Activated CD8-positive, alpha-beta memory T cell treated with anti-CD3 and anti-CD28 coated beads for 4 hours (primary cell): ENCODE measurements at places on chromosomes 3 and 15.

- DNase-seq = no peak
Observed at GRCh38 chr15:33460166-33460805, 149.5 kb downstream of the RYR3 start.

DNA sequence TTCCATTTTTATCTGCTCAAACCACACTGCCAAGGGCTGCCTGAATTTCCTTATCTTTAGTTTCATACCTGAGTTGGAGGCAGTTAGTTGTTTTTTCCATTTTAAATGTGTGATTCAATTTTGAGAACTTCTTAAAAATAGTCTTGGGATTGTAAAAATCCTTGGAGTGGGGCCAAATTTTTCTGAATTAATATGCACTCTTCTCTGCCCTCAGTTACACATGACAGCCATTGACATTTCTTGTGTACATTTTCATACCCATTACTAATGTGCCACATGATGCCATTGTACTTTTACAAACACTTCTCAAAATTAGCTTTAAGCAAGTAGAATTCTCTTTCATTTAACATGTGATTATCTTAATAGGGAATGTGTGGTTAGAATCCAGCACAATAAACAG, 141.7 kb downstream of the C3orf38 start:
- DNase-seq = no peak

DNA sequence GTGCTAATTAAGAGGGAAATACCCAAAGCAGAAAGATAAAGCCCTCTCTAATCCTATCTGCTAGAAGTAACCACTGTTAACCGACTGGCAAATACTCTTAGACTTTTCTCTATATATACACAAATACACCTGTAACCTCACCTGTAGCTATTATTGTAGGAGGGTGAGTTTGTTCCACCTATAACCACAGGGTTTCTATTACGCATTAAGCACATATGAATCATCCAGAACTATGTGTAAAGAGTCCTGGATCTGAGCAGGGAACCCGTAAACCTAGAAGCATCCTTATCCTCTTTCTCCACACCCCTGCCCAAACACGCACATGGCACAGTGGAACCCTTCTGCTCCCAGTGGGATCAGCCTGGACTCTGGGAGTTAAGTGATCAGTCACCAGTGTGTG, 172.8 kb upstream of the C2CD4B start:
- DNase-seq = no peak

DNA sequence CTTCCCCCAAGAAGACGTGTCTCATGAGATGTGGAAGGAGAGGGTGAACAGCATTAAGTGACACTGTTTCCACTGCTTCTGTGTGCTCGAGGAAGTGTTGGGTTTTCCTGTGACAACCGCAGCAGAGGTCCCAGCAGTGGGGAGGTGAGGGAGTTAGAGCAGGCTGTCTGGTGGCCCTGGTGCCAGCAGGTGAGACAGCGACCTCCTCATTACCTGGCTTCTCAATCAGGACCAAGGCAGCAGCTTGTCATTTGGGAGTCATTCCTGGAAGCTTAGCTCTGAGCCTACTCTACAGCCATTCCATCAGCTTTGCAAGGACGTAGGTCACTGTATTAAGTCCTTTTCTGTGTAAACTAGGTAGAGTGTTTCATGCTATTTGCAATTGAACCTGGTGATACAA, 63.3 kb upstream of the RGMA start:
- DNase-seq = peak; percentile 43

DNA sequence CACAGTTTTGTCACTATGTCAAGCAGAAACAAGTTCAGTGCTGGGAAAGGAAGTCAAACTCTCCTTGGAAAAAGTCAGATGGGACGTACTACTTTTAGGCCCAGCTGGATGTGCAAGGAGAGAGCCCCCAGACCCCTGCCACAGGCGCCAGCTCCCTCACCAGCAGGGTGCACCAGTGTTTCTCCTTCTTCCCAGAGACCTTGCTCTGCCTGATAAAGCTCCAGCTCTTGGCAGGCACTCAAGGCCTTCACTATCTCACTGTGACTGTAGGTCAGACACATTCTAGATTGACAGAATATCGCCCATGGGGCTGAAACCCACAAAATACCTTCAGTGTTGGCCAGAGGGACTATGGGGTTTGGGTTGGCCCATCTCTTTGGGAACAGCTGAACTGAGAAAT, 54.8 kb upstream of the CHRNB4 start:
- DNase-seq = no peak

GRCh38 chr3:138082992-138083386, 32.4 kb downstream of the DZIP1L start:
- DNase-seq = no peak

DNA sequence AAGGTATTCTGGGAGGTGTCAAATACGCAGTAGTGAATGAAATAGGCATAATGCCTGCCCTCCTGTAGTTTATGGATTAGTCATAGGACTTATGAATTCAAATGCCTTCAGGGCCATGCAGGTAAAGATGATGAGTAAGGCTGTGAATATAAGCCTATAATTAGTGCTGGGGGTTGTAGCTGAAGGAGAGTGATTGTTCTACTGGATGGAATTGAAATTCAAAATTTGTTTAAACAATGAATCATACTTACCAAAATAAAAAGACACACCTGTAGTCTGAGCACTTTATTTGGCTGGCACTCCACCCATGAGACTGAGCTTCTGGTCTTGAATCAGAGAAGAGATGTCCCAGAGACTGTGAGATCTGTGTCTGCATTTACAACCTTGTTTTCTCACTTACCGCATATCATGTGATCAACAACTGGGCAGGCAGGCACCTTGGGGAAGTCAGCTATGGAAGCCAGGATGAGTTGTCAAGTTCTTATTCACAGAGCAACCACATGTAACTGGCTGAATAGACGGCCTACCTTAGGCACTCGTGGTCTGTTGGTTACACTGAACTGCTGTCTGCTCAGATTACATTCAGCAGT, 291.8 kb downstream of the NAALADL2 start:
- no peak for DNase-seq

DNA sequence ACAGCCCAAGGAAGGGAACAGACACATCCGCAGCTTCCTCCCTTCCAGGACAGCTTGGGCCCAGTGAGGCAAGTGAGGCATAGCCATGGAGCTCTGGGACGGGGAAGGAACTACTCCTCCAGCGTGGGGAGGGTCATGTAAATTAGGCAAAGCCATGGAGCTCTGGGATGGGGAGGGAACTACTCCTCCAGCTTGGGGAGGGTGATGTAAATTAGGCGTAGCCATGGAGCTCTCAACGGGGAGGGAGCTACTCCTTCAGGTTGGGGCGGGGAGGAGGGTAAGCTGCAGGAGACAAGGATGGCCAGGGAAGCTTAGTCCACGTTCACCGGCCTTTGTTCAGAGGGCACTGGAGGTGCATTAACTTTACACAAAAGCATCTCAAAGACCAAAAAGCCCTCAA, 21.1 kb upstream of the BDH1 start:
- DNase-seq = no peak

DNA sequence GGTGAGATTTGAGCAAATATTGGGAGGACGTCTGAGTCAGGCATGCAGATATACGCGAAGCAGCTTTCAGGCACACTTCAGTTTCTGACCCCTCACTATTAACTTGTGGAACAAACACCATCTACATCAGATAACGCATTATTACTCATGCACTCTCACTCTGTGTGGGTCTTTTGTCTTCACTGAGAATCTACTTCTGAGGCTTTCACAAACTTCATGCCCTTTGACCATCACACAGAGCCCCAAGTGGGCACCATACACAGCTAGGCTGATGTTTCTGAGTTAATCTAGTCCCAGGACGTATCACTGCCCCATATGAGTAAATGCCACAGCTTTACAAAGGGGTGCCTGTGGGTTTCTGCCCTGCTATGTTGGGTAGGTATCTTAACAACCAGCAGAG, 39.6 kb upstream of the IP6K2 start:
- no peak for DNase-seq

- no peak for DNase-seq
Observed at GRCh38 chr3:43526956-43527355, 94.9 kb downstream of the ANO10 start.

DNA sequence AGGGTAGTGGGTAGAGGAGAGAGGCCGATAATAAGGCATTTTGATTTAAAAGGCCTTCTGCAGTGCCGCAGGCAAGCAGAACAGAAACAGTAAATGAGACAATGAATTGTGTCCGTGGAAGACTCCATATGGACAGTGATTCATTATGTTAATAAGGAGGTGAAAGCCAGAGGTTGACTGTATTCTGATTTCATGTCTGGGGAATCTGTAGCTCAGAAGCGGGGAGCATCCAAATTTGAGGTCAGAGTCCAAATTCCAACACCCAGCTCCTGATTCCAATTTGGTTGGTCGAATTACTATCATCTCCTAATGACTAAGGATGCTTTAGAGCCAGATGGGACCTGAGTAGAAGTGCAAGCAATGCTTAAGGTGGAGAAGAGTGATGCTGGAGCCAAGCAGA, 1.0 kb upstream of the TBC1D21 start:
- no peak for DNase-seq

DNA sequence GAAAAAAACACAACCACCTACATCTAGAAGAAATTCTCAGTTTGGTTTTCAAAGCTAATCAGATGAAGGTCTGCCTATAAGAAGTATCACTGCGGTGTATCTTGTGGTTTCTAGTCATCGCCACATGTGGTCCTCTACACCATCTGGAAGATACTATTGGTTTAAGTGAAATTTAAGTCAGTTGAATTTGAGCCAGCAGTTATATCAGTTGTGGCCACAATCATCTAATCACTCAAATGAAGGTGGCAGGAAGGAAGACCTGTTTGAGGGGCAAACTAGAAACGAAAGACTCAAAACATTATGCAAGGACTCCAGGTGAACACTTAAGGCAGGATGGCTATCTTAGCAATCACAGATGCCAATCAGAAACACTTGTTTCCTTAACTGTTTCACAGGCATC, 48.7 kb downstream of the ETV5 start:
- no peak for DNase-seq

GRCh38 chr3:187919048-187919447, 173.8 kb upstream of the BCL6 start:
- peak; percentile 53 for DNase-seq
